ENCODE measurements at places on chromosomes 5 and 9.

GRCh38 chr9:91730806-91731205 is 219.2 kb downstream of the ROR2 start:
- no peak for DNase-seq

GRCh38 chr9:27388150-27388549 is 91.2 kb upstream of the EQTN start:
- DNase-seq: no peak

- DNase-seq: no peak
Observed at GRCh38 chr5:51829230-51829629, 446.0 kb downstream of the ISL1 start.

DNA sequence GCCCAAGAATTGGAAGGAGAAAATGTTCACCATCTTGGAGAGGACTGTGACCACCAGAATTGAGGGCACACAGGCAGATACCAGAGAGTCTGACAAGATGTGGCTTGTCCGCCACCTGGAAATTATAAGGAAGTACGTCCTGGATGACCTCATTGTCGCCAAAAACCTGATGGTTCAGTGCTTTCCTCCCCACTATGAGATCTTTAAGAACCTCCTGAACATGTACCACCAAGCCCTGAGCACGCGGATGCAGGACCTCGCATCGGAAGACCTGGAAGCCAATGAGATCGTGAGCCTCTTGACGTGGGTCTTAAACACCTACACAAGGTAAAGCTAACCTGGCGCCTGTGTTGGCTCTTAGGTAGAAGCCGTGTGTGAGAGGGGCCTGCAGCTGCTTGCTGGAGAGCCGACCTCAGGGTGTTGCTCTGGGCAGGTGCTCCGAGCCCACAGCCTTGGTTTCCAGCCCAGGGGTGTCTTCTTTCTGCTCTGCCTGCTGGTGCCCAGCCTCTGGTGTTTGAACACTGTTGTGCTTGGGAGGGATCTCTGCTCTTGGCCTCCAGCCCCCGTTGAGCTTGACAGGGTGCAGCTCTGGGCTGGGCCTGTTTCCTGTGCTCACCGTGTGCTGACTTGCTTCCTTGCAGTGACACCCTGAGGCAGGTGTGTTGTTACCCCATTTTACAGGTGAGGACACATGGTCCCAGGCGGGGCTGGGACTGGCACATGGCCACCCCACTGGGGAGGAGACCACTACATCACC is 10.9 kb downstream of the EXOC3 start:
- DNase-seq: no peak

- DNase-seq: no peak
Observed at GRCh38 chr5:156094001-156094400, 233.0 kb upstream of the SGCD start.

GRCh38 chr9:87909310-87910041 is 8.3 kb upstream of the SPATA31C1 start:
- no peak for DNase-seq

DNA sequence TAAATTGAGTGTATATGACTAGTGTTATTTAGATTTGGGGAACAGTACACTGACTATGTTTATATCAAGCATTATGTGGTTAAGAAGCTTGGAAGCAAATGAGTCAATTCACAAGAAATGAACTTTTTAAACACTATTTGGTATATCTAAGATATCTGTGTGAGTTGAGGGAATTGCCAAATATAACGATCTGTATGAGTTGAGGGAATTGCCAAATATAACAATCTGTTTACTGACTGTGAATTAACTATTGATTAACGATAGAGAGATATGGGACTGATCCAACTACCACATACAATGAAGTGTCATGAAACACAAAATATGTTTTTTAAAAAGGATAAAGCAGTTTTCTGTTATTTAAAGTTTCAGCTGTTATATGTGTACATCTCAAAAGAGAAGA is 301.4 kb downstream of the TENT4A start:
- DNase-seq: no peak

DNA sequence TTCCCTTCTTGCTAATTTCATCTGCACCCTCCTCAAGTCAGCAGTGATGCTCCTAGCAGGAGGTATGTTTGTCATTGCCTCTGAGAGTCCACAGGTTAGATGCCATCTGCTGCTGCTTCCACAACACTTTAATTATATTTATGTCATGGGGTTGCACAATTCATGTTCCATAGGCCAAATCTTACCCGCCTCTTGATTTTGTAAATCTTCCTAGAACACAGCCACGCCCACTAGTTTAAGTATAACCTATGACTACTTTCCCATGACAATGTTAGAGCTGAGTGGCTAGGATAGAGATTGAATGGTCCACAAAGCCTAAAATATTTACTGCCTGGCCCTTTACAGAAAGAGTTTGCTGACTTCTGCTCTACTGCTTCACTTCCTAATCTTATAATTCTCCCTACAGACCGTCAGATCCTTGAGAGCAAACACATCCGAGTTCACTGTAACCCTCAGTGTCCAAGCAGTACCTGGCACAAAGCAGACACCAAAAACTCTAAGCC is 21.1 kb downstream of the LIFR start:
- no peak for DNase-seq

GRCh38 chr9:133102190-133103021 is 18.6 kb downstream of the RALGDS start:
- DNase-seq: no peak

DNA sequence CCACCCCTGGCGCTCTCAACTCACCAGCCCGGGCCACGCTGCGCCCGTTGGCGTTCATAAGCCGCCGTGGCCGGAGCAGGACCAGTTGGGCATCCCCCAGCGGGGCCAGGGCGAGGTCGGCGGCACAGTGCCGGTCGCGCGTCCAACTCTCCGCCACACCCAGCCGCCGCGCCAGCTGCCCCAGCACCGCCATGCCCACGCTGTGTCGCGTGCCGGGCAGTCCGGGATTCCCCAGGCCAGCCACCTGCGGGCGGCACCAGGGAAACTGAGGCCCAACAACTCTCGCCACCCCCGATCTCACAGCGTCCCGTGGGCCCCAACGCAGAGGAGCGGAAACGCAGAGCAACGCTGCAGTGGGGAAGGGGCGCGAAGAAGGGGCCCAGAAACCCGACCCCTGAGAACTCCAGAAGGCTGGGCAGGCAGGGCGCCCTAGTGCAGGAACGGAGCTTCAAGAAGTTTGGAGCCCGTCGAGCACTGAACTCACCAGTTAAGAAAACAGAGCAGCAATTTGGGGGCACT is 453 bp downstream of the PTRH1 start:
- no peak for DNase-seq

GRCh38 chr5:32450952-32451351 is 6.4 kb upstream of the ZFR start:
- DNase-seq: no peak

GRCh38 chr5:172906436-172906835 is 52.8 kb upstream of the RPL26L1 start:
- no peak for DNase-seq

DNA sequence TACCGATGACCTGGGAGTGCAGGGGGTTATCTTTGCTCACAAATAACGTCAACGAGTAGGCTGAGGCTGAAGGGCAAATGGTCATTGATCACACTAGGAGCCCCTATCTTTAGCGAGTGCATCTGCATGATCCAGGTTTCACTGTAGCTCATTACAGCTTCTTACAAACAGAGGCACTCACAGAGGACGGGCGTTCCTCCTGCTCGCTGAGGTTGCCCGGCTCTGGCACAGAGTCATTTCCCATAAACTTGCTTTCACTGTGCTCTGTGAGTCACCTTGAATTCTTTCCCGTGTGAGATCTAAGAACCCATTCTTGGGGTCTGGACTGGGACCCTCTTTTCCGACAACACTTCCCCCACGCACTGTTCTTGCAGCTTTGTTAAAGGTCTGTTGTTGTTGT is 1.9 kb upstream of the PAEP start:
- DNase-seq: no peak

DNA sequence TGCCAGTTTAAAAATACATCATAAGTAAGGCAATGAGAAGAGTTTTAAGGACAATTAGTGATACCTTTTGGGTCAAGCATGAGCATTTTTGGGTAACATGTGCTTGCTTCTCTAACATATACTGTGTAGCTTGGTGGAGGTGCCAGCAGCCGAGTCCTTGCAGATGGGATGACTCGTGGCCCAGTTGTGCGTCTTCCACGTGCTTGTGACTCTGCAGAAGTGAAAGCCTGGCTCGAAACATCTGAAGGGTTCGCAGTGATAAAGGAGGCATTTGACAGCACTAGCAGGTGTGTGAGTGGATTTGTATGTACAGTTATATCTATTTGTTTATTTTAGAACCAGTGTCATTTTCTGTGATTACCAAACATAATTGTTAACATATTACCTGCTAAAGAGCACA is 18.2 kb downstream of the HMGCR start:
- DNase-seq: no peak

- no peak for DNase-seq
Observed at GRCh38 chr5:100788417-100788816, 114.7 kb downstream of the ST8SIA4 start.

DNA sequence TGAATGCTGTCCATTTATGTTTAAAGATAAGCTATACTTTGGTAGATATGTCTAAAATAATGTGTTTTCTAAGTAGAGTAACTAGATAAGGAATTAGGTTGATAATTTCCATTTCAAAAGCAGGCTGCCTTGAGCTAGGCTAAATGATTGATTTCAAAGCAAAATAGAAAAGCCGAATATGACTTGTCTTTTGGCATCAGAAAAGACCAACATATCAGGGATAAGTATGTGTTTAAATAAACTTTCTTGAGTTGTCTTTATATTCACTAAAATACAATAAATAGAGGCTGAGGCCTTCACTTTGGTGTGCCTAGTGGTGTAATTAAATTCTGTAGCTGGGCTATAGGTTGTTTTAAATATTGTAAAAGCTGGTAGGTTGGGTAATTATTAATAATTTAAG is 569.0 kb downstream of the TAF11L14 start:
- DNase-seq: no peak

DNA sequence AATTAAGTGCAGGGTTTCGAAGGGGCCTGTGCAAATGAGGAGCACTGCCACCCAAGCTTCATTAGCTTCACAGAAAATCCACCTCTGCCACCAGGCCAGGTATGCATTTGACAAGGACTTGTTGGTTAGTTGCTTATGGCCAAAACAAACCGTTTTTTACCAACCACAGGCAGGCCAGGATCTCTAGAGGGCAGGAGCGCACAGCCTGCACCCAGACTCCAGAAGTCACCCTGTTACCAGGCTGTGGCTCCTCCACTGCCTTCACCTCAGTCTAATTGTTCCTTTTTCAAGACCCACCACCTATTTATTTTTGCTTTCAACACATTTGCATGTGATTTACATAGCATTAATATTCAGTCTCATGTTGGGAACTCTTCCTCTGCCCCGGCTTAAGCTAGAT is 78.3 kb upstream of the HSPA9 start:
- DNase-seq: no peak

- DNase-seq: peak; percentile 51
Observed at GRCh38 chr9:133677126-133678010, 41.2 kb downstream of the DBH start.

DNA sequence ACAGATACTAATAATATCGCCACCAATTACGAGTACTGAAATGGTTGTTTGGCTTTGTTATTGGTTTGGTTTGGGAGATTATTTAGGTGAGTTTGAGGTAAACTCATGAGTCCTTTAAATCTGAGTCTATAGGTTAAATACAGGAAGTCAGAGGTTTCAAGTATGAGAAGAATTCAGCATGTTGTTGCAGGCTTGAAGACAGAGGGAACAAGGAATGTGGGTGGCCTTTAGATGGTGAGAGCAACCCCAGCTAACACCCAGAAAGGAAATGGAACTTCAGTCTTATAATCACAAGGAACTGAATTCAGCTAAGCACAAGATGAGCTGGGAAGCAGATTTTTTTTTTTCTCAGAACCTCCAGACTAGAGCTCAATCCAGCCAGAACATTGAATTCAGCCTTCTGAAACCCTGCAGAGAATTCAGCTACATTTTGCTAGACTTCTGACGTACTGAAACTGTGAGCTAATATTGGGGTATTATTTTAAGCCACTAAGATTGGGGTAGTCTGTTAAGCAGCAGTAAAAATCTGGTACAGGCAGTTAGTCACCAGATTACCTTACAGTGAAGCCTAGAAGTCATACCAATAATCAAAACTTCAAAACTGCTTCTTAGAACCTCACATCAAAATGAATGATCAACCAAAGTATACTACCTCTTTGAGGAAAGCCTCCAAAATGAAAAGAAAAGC is 216.0 kb upstream of the PUM3 start:
- no peak for DNase-seq

- no peak for DNase-seq
Observed at GRCh38 chr5:115840873-115841272, 492 bp downstream of the ATG12 start.

- DNase-seq: no peak
Observed at GRCh38 chr5:72167804-72168203, 60.5 kb downstream of the MAP1B start.

DNA sequence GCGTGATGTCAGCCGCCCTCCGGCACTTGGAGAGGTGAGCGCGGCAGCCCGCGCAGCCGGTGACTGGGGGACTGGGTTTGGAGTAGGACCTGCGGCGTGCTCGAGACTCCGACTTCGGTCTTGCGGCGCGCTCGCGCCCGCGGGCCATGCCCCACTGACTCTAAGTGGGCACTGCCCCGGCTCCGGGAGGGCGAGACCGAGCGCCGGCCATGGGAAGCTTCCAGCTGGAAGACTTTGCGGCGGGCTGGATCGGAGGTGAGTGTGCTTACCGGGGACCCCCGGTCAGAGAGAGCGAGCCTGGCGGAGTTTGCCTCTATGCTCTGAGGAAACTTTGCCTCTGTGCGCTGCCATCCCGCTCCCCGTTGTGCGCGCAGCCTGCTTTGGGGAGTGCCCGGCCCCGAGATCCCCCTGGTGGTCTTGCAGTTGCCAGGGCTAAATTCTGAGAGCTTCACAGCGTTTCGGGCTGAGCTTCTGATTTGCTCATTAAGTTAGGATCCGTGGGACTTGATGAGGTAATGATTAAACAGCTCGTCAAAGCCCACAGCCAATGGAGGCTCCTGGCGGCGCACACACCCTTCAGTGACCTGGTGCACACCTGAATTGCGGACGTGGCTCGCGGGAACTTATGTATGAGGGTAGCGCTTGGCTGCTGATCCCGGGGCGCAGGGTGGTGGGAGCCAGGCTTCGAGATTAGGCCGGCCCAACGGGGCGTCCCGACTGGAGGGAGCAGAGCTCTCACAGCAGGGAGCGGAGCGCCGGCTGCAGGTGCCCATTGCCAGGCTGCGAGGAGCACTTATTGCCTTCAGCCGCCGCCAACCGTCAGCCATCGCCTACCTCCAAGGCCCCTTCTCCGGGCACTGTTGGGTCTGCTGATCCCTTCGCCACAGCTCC is at the start of gene SLC25A48:
Gene SLC25A48, plus strand, starts transcription at position 25 of the 891 bp plus-strand sequence. Its CDS starts 185 bp downstream, at position 210.
- DNase-seq: no peak

GRCh38 chr5:134944630-134945029 is 23.1 kb upstream of the CATSPER3 start:
- no peak for DNase-seq

GRCh38 chr9:5845157-5845531 is 12.2 kb upstream of the ERMP1 start:
- DNase-seq: no peak

Data from activated gamma-delta T cell treated with Interleukin-2 at 50 U/mL for 16 hours (primary cell).